Fibroblast of mammary gland (primary cell): ENCODE measurements at places on chromosomes 12 and 14.
A peak's percentile ranks its signal among the peaks of the same experiment; 100 is the strongest.

DNA sequence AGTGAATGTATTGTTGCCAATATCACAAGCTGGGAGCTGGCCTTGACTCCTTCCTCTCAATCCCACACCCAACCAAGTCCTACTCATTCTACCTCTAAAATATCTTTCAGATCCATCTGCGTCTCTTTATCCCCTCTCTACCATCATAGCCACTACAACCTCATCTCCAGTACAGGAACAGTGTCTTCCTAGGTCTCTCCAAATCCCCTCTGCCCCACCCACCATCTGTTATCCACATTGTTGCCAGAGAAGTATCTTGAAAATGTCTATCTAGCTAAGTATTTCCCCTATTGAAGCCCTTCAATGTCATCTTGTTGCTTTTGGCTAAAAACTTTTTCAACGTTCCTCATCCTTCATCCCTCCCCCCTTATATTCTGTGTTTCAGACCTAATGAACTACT is 244.7 kb downstream of the C12orf75 start:
- DNase-seq = no peak

DNA sequence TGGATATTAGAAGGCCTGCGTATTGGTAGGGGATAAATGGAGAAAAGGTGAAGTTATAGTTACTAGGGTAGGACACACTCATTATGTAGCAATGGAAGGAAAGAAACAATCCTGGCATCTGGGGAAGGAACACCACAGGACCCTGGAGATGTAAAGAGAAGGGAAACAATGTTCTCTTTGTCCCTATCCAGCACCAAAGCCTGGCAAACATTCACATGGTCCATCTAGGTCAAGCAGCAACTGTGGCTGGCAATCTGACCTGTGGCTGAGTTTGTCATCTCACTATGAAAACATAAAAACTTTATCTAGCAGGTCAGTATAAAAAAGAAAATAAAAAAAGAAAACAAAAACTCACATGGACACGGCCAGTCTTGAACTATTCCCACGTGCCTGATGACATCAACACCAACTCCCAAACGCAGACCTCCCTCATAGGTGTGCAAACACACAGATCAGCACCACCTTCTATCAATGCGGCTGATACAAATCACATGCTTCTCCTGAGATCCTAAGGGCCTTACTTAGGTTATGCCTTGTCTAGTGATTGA is 2.6 kb downstream of the POMT2 start:
- no peak for DNase-seq

DNA sequence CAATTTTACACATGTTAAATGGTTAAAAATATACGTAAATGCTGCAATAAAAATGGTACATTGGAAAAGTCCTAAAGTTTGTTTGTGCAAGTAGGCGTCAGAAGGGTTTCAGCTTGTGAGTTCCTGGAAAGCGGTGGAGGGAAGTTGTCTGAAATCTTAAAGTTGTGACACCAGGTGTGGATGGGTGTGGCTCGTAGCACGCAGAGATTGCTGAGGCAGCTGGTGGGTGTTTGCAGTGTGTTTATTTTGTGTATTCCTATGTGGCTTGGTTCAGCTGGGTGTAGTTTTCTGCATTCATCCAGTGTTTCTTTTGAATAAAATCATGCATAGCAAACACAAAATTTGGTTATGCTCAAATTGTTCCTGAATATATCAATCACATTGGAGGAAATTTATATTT is 136.8 kb upstream of the TBX3 start:
- DNase-seq = no peak

DNA sequence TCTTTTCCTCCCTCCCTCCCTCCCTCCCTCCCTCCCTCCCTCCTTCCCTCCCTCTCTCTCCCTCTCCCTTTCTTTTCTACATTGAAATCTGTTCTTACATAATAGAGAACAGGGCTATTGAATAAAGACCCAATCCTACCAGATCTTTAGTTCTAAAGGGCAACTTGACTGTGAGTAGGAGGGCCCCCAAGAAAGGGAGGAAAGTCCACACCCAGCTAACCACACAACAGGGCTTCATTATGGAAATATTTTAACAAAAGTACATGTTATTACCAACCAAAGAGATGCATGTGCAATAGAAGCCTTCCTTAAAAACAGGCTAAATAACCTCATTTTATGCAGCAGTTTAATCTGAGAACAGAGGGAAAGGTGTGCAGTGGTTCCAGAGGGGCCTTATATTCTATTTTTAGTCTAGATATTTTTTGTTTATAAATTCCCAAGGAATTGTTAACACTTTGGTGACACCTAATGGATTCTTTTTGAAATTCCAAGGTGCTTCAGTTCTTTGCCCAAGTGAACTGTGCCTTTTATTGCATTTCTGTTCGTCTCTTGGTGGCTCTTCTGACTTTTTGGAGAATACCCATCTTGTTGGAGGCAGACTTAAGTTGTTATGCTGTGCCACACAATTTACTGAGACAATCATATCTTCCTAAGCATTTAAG is 63.0 kb downstream of the GNS start:
- peak; percentile 45 for DNase-seq

GRCh38 chr14:30873308-30874119 is 845 bp upstream of the COCH start:
- DNase-seq = no peak

- DNase-seq = peak; percentile 60
Measured at GRCh38 chr12:45388545-45388944, 172.7 kb downstream of the ANO6 start.

- no peak for DNase-seq
Measured at GRCh38 chr12:5856692-5857091, 88.4 kb downstream of the ANO2 start.

GRCh38 chr14:48331421-48331820 is 656.0 kb upstream of the MDGA2 start:
- no peak for DNase-seq

DNA sequence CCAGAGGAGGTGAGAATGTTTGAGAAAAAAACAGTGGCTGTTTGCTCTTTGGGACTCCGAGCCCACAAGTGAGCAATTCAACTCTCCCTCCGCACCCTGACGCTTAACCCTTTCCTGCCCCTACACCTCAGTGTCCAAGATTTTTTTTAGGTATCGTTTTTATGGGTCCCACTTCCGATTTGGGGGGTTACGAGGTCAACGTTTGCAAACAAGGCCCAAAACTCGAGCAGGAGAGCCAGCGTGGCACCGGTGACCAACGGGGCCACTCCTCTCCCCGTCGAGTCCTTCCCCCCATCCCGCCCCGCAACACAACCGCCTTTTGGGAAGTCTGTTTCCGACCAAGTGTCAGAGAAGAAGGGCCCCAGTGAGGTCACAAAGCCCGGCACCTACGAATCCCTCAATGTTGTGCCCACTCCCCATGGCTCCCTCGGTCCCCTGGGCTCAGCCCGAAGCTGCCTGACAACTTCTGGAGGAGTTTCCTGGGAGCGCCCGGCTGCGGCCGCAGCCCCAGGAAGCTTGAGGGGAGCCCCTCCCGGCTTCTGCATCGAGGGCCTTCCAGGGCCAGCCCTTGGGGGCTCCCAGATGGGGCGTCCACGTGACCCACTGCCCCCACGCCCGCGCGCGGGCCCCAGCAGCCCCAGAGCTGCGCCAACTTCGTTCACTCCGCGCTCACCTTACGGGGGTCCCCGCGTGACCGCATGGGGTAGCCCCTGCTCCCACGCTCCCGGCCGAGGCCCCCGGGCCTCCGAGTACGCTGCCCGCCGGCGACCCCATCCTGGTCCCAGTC is 1.2 kb downstream of the CDK2AP1 start:
- DNase-seq = peak; percentile 38

DNA sequence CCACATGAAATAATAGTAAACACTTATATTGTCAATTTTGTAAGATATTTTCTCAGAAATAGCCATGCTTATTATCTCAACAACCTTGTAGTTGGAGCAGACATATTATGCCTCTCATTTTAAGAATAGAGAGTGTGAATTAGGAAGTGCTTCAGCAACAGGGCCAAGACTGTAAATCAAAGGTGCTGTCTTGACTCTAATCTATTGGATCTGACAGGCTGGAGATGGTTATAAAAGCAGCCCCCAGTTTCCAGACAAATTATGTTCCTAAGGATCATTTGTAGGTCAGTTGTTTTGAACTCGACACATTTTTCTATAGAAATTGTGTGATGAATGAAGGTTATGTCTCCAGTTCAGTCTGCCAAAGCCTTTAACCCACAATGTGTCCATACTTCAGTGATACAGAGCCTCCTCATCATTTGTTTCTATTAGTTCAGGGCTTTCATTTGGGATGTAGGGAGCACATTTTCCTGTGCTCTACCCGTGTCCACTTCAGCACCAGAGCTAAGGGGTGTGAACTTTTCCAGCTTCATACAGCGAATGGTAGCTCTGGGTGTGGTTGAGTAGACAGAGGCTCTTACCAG is 284.8 kb upstream of the FBXO33 start:
- DNase-seq = no peak

DNA sequence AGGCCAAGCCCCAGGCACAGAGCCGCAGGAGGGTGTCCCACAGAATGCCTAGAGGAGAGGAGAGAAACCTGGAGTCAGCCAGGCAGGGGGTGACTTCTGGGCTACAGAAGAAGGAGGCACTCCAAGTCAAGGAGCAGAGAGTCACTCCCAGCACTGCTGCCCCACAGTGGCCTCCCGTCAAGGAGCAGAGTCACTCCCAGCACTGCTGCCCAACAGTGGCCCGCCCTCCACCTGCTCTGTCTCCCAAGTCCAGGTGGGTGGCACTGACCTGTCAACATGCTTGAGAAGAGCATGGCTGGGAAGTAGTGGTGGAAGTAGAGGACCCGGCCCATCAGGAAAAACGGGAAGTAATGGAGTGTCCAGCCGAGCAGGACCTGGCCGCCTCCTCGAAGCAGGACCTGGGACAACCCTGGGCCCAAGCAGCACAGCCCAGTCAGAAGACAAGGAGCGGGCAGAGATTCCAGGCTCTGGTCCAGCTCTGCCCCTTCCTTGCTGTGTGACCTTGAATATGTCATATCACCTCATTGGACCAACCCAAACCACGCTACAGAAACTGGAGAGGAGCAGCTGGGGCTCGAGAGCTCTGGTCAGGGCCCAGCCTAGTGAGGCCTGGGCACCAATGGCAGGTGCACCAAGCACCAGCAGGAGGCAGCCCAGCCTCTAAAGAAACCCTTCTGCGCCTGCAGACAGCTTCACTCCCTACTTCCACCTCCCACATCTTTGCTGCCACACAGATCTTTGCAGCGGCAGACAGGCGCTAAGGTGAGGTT is 7.6 kb upstream of the NGB start:
- no peak for DNase-seq

- no peak for DNase-seq
Measured at GRCh38 chr12:71155225-71155624, 2.6 kb downstream of the TSPAN8 start.

- DNase-seq = no peak
Measured at GRCh38 chr14:79660053-79660939, 551.0 kb downstream of the DIO2 start.

DNA sequence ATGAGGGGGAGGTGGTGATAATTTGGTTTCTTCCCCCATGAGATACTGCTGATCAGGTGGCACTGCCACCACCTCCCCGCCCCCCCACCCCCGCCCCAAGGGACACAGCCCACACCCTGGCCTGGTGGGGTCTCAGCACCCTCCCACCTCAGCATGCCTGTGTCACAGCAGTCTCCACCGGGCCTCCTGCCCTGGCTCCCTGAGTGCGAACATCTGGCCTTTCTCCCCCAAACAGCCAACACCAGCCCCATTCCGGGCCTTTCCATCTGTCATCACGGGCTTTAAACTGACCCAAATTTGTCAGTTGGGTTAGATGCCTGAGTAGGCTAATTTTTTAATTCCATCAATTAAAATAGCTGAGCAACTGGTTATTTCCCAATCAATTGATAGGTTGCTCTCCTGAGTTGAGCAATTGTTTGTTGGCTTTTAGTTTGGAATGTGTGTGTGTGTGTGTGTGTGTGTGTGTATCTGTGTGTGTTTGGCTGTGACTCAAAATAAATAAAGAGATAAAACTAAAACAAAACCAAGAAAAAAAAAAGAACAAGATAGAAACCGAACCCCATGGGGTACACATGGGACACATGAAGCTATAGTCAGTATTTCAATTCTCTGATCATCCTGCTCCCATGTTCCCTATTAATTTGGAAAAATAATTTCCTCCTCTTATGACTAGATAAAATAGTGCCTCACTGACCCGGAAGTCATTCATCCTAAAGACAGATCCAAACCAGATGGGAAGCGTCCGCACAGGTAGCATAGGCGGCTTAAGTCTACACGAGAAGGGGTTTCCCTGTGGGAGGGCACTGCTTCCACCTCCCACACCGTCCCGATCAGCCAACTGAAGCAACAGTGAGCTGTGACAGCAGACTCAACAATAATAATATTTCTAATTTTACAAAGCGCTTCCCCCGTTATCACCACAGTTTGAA is 7.4 kb downstream of the SERPINA12 start:
- DNase-seq = peak; percentile 25

DNA sequence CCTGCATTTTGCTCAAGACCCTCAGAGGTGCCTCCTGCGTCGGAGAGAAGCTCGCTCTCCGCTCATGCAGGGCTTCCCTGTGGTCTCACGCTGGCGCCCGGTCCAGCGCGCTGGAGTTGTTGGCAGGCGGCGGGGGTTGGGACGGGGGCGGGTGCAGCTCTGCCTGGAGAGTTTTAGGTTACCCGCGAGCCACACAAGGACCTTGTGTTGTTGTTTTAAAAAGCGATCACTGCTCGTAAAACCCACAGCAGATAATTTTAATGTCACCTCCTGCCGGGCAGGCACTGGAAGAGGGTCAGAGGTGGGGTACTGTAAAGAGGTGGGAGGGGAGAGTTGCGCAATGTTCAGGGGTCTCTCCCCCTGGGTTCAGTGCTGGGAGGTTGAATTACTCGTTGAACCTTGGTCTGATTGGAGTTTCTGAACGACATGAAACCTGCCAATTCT is 850 bp downstream of the SMOC1 start:
- DNase-seq = peak; percentile 29
